ENCODE measurements at places on chromosomes 7 and 10.

DNA sequence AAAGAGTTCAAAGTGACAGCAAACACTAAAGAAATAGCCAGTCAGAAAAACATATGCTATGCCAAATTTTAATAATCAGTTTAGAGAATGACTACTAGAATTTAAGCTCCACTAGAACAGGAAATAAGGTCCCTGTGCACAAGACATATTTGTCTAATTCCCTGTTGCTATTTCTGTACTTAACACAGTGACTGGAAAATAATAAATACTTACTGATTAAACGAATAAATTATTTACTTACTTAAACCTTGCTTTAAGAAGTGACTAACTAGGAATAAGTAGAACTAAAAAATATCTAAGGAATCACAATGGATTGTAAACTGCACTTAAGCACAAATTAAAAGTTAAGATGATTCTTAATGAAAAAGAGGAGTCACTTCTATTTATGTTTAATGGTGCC lies 22.3 kb downstream of the NPS start:
- no peak for DNase-seq

GRCh38 chr7:899806-900205 lies 23.5 kb downstream of the GET4 start:
- no peak for DNase-seq

GRCh38 chr7:122864016-122864415 lies 22.2 kb downstream of the CADPS2 start:
- DNase-seq: no peak

DNA sequence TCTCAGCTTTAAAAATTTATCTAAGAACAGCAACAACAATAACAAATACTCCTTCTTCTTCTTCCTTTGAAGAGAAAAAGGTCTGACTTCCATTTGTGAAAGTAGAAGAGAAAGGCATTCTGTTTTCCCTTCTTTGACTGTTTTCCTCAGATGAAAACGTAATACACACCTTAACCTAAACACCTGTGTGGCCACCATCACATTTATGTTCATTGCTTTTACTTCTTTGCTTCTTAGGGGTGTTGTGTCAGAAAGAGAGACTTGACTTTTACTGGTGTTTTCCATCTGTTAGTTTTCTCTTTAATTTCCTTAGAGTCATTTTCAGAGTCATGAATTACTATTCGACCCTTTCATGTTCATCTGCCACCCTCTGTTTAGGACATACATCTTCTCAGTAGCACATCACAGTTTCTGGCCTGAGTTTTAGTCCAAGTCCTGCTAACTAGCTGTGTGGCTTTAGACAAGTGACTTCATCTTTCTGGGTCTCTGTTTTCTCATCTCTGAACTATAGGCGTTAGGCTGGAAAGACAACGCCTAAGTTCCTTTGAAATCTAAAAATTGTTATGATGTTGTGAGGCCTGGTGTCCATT lies 283.8 kb downstream of the GATA3 start:
- DNase-seq: no peak

- DNase-seq: no peak
Measured at GRCh38 chr7:74627661-74628411, 29.7 kb upstream of the GTF2I start.

DNA sequence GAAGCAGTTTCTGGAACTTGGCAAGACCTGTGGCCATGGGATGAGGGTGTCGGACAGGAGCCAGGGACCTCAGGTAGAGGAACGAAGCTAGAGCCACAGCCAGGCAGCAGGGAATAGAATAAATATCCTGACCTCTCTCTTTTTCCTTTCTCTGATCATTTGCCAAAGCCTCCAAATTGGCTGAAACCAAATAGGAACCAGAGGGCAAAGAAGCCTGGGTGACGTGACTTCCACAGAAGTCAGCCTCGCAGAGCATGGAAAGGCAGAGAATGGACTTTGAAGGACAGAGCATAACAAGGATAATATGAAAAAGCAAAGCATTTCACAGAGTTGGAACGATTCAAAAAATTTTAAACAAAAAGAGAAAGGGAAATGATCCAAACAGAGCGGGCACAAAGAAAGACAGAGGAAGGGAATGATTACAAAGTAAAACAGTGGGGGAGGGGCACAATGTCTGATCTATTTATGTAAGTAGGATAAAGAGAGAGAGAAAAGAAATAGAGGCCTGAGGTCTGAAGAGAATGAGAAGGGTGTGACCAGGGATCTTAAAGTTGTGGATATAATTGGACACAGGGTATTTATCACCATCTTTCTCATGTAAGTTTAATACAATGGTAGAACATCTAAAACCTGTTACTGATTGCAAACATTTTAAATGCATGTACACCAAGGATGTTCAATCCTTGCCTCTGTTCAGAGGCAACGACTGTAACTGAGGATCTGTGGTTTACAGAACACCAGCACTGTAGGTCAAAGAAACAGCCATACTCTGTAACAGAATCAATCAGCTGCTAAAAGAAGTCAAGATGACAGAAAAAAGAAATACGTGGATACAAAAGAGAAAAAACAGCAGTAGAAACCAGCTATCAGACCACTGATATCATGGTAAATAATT lies 4.5 kb upstream of the ZEB1 start:
- no peak for DNase-seq

- DNase-seq: no peak
Measured at GRCh38 chr7:113936535-113936934, 17.7 kb upstream of the PPP1R3A start.

- DNase-seq: no peak
Measured at GRCh38 chr10:129025787-129026186, 441.3 kb upstream of the MGMT start.

DNA sequence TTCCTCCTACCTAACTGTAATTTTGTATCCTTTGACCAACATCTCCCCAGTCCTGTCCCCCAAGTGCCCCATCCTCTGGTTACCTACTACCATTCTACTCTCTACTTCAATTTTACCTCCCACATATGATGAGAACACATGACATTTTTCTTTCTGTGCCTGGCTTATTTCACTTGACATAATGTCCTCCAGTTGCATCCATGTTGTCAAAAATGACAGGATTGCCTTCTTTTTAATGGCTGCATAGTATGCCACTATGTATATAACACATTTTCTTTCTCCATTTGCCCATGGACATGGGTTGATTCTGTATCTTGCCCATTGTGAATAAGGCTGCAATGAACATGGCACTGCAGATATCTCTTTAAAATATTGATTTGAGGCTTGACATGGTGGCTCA lies 33.7 kb downstream of the GLI3 start:
- DNase-seq: no peak

DNA sequence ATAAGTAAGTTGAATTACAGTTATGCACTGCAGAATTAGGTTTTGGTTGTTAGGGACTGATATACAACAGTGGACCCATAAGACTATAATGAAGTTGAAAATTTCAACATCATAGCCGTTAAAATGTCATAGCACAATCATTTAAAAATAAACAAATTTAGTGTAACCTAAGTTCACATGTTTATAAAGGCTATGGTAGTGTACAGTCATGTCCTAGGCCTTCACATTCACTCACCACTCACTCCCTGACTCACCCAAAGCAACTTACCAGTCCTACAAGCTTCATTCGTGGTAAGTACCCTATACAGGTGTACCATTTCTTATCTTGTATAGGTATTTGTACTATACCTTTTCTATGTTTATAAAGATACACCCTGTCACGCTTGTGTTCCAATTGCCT lies 113.7 kb downstream of the RAB11FIP2 start:
- no peak for DNase-seq

- peak; percentile 37 for DNase-seq
Measured at GRCh38 chr7:87876869-87877234, 559 bp downstream of the DBF4 start.

- DNase-seq: no peak
Measured at GRCh38 chr10:76302481-76302880, 871.1 kb downstream of the LRMDA start.

DNA sequence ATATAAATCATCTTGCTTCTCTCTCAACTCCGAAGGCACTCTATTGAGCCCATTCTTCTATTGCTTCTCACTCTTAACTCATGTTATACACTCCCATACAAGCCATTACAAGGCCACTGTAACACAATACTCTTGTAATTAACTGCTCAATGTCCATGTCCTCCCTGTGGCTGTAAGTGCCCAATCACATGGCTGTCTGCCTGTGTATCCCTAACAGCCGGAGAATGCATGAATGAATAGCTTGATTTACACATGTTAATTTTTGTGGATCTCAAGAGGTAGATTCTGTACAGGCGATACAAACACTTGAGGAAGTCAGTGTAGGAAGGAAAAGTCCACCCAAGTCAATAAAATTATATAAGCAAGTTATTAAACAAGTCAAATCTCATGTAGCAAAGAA lies 215.6 kb downstream of the DOCK4 start:
- no peak for DNase-seq
